ENCODE measurements at places on chromosomes 13 and 19. TPM values are rescaled to one million over a fixed set of nuclear protein-coding genes. Genes with fewer than 3 reads are reported as not detected.

The ZNF77 gene
- 10.2 TPM for polyA plus RNA-seq

- DNase-seq, result no peak
Observed at GRCh38 chr13:94267581-94268366, 211.7 kb downstream of the DCT start.

GRCh38 chr13:39956036-39956435 is 300.6 kb downstream of the COG6 start:
- no peak for DNase-seq

DNA sequence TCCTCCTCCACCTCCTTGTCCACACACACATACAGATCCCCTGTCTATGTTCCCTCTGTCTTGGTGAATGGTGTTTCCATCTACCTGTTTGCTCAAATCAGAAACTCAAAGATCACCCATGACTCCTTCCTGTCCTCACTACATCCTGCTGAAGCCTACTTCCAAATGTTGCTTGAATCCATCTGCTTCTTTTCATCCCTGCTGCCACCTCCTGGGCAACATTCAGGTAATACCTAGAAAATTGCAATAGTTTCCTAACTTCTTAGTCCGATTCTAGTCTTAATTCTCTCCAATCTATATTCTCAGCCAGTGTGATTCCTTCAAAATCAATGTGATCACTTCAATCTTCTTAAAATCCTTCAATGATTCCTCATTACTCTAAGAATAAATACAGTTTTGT is 155.5 kb upstream of the STARD13 start:
- DNase-seq, result peak; percentile 12
